ENCODE measurements at places on chromosomes 11 and 22. TPM values are rescaled to one million over a fixed set of nuclear protein-coding genes. Genes with fewer than 3 reads are reported as not detected.
A peak's percentile ranks its signal among the peaks of the same experiment; 100 is the strongest.

GRCh38 chr11:82494988-82495432, 238.7 kb downstream of the FAM181B start:
- no peaks in the 10 kb centered on the region for H3K4me1 ChIP-seq
- H3K4me3 ChIP-seq: no peak overlapping the region

MISFA gene
- total RNA-seq: 4.5 TPM

GRCh38 chr11:3641701-3642070, at the start of gene ART5:
Gene ART5 (minus strand): TSS chr11:3641992. CDS start chr11:3641862, 130 bp downstream.
- H3K27me3 ChIP-seq: no peaks in the 10 kb centered on the region
- H3K36me3 ChIP-seq: no peaks in the 10 kb centered on the region
- no peak for DNase-seq

MRGPRE gene
- total RNA-seq: not detected

MICAL3 gene
- total RNA-seq: 9.8 TPM

DNA sequence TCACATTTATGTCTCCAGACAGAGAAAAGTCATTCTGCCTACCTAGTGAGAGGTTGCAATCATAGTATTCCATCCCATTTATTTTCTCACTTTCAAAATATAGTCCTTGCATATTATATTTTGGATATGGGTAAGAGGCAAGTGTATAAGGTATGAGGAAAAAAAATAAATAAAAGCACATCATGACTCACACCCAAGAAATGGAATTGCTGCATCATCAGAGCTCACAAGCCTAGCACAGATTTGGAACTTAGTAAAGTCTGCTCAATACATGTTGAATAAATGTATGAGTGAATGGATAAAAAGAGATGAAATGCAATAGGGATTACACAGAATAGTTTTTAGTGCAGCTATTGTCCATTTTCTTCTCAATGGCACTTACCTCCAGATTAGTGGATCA, 2.5 kb upstream of the OR51G1 start:
- H3K27me3 ChIP-seq: no peaks in the 10 kb centered on the region
- H3K36me3 ChIP-seq: no peaks in the 10 kb centered on the region
- H3K4me1 ChIP-seq: no peaks in the 10 kb centered on the region
- no peak overlapping the region for H3K4me3 ChIP-seq
- no peak for DNase-seq
- no peak overlapping the region for H3K27ac ChIP-seq

DNA sequence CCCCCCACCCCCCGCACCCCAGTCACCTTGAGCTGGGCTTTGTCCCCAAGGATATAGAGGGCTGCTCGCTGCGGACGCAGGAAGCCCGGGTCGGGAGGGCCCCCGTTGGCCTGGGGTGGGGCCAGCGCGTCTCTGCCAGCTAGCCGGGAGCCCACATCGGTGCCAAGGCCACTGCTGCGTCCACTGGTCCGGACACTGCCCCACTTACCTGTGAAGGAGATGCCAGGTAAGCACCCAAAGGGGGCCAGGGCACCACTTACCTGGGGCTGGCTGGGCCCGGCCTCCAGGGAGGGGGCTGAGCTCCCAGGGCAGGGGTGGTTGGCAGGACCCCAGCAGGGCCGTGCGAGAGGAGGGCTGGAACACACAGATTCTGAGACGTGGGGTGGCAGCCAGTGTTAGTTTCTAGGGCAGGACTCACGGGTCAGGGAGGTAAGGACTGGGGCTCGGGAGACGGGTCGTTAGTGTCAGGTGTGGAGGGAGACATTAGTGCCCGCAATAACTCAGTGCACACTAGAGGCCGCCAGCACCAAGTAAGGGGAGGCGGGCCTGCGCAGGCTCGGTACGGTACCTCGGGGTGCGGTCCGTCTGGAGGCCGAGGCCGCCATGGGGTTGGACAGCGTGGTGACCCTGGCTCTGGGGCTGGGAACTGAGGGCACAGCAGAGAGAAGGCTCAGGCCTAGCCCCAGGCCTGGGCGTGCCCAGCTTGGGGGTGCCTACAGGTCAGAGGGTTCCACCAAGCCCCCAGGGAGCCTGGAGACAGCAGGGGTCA, 18.2 kb downstream of the SBF1 start:
- no peak overlapping the region for H3K4me3 ChIP-seq
- no peaks in the 10 kb centered on the region for H3K27me3 ChIP-seq
- H3K36me3 ChIP-seq: peaks cover 75% of the 10 kb centered on the region
- DNase-seq: no peak

DNA sequence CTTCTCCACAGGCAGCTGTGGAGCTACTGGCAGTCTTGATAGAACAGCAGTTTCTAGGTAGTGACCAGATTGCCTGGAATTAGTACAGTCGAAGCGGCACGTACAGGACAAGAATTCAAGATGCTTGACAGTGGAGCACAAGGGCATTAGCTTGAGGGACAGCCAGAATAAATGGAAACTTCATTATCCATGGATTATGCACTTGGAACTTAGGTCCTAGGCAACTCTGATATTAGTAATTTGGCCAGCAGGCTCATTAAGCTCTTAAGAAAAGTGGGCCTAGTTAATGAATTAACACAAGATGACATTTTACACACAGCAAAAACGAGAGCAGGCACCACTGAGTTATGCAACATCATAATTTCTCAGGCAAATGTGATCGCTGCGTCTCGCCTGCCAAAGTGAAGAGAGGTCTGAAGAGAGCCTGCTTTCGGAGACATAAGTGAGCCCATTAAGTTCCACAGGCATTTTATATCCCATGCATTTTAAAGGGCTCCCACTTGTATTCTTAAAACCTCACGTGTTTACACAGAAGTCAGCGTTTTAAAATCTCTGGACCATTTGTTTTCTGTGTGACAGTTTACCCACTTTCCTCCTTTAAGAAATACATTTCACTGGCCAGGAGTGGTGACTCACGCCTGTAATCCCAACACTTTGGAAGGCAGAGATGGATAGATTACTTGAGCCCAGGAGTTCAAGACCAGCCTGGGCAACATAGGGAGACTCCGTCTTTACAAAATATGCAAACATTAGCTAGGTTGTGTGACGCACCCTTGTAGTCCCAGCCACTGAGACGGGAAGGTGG, 66.2 kb downstream of the COMMD9 start:
- H3K4me1 ChIP-seq: no peaks in the 10 kb centered on the region
- H3K27ac ChIP-seq: no peak overlapping the region
- no peak overlapping the region for H3K4me3 ChIP-seq

SCN3B gene
- 3.8 TPM for total RNA-seq

DNA sequence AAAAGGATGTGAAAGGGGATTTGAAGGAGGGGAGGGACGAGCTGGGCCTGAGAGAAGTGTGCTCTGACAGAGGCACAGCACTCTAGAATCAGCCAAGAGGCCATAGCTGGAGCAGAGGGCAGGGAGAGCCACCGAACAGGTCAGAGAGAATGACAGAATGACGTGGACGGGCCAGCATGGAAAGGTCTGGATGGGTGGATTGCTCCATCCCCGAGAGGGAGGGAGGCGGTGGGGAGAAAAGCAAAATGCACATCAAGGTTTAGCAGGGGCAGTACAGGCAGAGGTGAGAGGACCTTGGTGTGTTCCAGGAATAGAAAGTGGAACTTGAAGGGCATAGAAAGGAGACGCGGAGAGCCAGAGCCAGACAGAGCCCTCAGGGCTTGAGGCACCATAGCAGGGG, 6.9 kb downstream of the PMM1 start:
- no peak overlapping the region for H3K4me3 ChIP-seq
- H3K36me3 ChIP-seq: peaks cover 5% of the 10 kb centered on the region
- H3K27me3 ChIP-seq: no peaks in the 10 kb centered on the region
- no peak for DNase-seq
- H3K4me1 ChIP-seq: no peaks in the 10 kb centered on the region
- no peak overlapping the region for H3K27ac ChIP-seq

VPREB1 gene
- not detected for total RNA-seq

GRCh38 chr11:48127521-48128183, 89.0 kb upstream of the OR4B1 start:
- H3K27me3 ChIP-seq: no peaks in the 10 kb centered on the region
- no peak for DNase-seq

- H3K36me3 ChIP-seq: no peaks in the 10 kb centered on the region
- H3K27ac ChIP-seq: no peak overlapping the region
- no peak overlapping the region for H3K4me3 ChIP-seq
These were observed 71.5 kb downstream of the MPPED1 start for GRCh38 chr22:43483266-43483665.

- H3K27ac ChIP-seq: no peak overlapping the region
- no peaks in the 10 kb centered on the region for H3K4me1 ChIP-seq
- no peaks in the 10 kb centered on the region for H3K27me3 ChIP-seq
- no peaks in the 10 kb centered on the region for H3K36me3 ChIP-seq
These were observed 967.5 kb downstream of the NTM start for GRCh38 chr11:132337819-132338416.

DNA sequence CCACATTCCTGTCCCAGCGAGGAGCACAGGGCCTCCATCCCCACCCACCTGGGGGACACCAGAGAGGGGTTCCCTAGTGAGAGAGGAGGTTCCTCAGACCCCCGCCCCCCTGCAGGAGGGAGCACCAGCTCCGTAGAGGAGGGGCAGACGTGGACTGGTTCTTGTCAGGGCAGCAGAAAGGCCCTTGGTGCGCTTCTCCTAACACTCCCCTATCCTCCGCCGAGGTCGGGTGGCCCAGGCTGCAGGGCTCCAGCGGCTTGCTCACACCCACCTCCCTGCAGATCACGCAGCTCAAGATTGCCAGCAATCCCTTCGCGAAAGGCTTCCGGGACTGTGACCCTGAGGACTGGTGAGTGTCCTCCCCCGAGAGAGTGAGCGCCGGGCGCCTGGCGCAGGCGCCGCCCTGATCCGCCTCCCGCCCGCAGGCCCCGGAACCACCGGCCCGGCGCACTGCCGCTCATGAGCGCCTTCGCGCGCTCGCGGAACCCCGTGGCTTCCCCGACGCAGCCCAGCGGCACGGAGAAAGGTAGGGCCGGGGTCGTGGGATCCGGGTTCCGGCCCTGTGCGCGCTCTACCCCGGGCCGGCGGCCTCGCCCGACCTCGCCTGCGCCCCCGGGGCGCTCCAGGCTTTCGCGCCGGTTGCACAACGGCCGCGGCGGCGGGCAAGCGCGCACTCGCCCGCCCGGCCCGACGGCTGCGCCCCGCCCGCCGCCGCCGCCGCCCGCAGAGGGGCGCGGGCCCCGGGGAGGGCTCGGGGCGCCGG, 5.1 kb downstream of the TBX1 start:
- H3K27me3 ChIP-seq: peaks cover 39% of the 10 kb centered on the region
- H3K4me3 ChIP-seq: no peak overlapping the region
- no peak overlapping the region for H3K27ac ChIP-seq
- no peaks in the 10 kb centered on the region for H3K36me3 ChIP-seq
- peaks cover 4% of the 10 kb centered on the region for H3K4me1 ChIP-seq
- DNase-seq: no peak

HPX gene
- total RNA-seq: 8.7 TPM

DNA sequence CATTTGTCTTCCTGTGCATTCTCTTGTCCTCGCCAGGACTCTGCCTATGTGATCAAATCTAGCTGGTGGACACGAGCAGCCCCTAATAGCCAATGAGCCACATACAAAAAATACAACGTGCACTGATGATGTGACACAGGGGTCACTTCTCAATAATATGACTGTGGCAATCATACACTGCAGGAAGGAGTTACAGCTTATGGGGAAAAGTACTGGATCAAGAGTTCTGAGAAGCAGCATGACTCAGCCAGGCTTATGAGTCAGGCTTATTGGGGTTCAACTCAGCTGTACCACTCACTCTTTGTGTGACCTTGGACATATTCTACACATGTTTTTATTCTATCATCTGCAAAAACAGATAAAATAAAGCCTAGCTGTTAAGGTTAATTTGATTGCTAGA, 889.4 kb upstream of the TENM4 start:
- no peak overlapping the region for H3K27ac ChIP-seq
- H3K36me3 ChIP-seq: no peaks in the 10 kb centered on the region
- H3K4me1 ChIP-seq: no peaks in the 10 kb centered on the region
- H3K4me3 ChIP-seq: no peak overlapping the region
- H3K27me3 ChIP-seq: no peaks in the 10 kb centered on the region

DNA sequence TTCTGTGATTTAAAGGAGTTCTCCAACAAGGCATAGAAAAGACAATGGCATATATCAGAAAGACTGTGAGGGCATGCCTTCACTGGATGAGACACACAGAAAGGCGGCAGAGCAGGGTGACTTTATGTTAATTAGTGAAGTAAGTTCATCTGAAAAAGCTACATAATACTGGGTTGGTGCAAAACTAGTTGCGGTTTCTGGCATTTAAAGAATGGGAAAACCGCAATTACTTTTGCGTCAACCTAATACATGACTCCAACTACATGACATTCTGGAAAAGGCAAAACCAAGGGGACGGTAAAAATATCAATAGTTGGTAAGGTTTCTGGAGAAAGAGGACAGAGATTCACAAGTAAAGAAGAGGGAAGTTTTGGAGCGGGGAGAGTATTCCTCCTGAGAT, 5.1 kb downstream of the RFPL1 start:
- no peaks in the 10 kb centered on the region for H3K4me1 ChIP-seq
- no peaks in the 10 kb centered on the region for H3K36me3 ChIP-seq
- DNase-seq: no peak
- no peak overlapping the region for H3K4me3 ChIP-seq

DNA sequence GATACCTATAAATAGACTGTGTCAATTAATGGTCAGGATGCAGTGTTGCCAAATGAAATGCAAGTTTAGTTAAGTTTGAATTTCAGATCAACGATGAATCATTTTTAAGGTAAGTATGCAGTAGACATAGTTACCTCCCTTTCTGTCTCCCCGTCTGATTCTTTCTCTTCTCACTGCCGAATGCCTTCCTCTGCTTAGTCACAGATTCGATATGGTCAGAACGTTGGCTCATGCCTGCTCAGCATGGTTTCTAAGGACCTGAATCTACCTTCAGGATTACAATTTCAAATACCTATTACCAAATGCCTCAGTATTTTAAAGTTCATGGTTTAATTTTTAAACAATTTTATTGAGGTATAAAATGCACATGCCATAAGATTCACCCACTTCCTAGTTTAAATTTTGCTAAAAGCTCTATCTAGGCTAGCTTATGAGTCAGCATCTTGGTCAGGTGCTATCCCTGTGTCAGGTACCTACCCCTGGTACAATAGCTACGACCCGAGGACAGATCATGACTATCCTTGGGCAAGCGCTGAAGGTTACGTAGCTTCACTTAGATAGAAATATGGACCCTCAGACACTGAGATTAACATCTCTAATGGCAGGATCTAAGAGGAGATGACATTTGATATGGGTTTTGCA, 78.2 kb upstream of the SPON1 start:
- H3K4me3 ChIP-seq: no peak overlapping the region
- H3K27me3 ChIP-seq: no peaks in the 10 kb centered on the region
- no peak for DNase-seq
- no peak overlapping the region for H3K27ac ChIP-seq
- H3K36me3 ChIP-seq: no peaks in the 10 kb centered on the region

NR1H3 gene
- total RNA-seq: 7.9 TPM

GRCh38 chr11:73636249-73636648, 10.1 kb upstream of the PLEKHB1 start:
- H3K4me3 ChIP-seq: no peak overlapping the region
- H3K36me3 ChIP-seq: no peaks in the 10 kb centered on the region
- H3K4me1 ChIP-seq: no peaks in the 10 kb centered on the region

GRCh38 chr11:73466643-73467042, 90.4 kb downstream of the RELT start:
- peaks cover 77% of the 10 kb centered on the region for H3K4me1 ChIP-seq
- H3K27ac ChIP-seq: peak overlapping the region; percentile 83
- no peak for DNase-seq
- H3K36me3 ChIP-seq: no peaks in the 10 kb centered on the region
- no peaks in the 10 kb centered on the region for H3K27me3 ChIP-seq

GRCh38 chr11:123510579-123510905, 80.5 kb downstream of the GRAMD1B start:
- H3K4me1 ChIP-seq: no peaks in the 10 kb centered on the region
- no peak for DNase-seq
- H3K4me3 ChIP-seq: no peak overlapping the region
- no peak overlapping the region for H3K27ac ChIP-seq
- no peaks in the 10 kb centered on the region for H3K36me3 ChIP-seq
